Colonic mucosa (tissue), 4 donors: ENCODE measurements at places on chromosomes 2 and 18. TPM values are rescaled to one million over a fixed set of nuclear protein-coding genes. Genes with fewer than 3 reads are reported as not detected.

DNA sequence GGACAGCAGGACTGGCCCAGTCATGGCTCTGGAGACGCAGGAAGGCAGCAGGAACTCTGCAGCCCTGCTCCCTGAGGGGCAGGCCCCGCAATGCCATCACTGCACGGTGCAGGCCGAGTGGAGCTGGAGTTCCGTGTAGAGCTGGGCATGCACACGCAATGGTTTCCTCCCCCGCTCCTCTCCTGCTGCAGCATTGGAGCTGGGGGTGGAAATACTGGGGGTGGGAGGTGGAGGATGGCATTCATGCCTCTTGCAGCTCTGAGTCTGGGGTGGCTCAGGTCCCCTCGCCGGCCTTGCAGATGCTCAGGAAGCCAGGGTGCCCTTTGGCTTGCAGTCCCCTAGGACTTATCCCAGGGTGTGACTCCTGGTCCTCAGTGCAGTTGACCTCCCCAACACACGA lies 78.3 kb upstream of the ASB18 start:
- DNase-seq: no peak

GRCh38 chr2:210287301-210287700 lies 27.7 kb downstream of the MYL1 start:
- no peak for DNase-seq

DNA sequence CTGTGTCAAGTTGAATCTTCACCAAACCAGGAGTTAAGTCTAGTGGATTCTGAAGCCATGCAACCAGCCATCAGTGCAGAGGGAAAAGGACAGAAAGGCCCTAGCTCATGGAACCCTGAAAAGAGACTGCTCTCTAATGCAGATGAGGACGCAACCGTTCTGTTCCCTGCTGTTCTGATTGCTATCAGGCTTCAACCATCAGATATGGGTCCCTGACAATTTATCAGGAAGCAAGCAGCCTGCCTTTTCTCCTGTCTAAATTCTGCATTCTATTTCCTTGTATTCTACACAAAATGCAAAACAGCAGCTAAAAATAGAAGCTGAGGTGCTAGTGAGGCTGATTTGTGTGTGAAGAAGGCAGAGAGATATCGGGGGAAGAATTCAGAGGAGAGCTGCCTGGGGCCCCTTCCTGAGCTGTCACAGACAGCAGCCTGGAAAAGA lies 68.4 kb upstream of the RTN4 start:
- no peak for DNase-seq

DNA sequence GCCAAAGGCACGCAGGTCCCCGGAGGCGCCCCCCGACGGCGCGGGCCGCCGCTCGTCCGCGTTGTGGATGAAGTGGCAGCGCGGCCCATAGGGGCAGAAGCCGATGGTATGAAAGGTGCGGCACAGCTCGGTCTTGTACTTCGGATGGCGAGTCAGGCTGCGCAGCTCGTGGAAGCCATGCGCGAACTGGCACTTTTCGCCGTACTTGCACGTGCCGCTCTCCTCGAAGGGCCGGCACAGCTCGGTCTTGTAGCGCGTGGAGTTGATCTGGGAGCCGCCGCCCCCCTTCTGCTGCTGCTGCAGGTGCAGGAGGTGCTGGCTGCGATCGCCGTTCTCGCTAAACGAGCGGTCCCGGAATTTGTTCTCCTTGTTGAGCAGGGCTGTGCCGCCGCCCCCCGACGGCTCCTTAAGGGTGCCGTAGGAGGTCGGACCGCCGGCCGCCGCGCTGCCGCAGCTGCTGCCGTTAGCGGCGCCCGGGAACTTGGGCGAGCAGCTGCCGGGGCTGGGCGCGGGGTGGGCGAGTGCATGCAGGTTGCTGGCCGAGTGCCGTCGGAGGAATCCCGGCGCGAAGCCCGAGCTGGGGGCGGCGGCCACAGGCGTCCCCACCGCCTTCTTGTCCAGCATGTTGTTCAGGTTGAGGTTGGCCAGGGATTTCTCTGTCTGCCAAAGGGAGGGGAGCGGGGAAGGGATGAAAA lies 1.2 kb downstream of the ZFP36L2 start:
- peak; percentile 51 for DNase-seq

DNA sequence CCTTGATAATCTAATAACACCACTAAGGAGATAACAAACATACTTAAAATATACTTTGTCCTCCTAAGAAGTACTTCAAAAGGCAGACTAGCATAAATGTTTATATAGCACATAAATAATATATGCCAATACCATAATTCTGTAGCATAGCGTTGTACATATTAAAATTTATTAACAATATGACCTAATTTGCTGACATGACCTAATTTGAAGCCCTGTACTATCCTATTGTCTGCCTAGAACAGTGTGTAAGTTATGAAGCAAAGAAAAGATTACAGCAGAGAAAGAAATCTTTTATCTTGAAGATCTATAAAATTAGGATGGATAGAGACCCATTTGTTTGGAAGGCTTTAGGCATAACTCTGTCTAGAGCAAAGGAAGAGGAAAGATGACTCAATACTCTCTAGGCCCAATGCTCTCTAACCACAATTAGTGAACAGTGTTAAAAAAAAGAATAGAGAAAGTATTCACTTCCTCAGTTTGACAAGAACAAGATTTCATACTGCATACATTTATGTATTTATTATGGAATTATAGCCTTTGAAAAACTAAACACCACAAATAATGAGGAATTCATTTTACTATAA lies 231.3 kb downstream of the ZRANB3 start:
- DNase-seq: no peak

- peak; percentile 67 for DNase-seq
These were observed 101.7 kb upstream of the RBBP8 start for GRCh38 chr18:22831441-22831904.

DNA sequence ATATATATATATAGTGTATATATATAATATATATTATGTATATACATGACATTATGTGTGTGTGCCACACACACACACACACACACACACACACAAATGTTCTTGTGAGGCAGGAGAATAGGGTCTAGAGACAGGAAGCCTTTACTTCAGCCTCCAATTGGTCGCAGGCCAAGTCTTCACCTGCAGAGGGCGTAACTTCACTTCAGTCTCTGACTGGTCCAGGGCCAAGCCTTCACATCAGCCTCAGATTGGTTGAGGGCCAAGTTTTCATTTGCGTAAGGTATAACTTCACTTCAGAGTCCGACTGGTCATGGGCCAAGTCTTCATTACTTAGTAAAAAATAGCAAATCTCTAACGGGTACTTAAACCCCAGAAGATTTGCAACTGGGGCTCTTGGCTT lies 13.2 kb upstream of the SS18 start:
- DNase-seq: no peak

DNA sequence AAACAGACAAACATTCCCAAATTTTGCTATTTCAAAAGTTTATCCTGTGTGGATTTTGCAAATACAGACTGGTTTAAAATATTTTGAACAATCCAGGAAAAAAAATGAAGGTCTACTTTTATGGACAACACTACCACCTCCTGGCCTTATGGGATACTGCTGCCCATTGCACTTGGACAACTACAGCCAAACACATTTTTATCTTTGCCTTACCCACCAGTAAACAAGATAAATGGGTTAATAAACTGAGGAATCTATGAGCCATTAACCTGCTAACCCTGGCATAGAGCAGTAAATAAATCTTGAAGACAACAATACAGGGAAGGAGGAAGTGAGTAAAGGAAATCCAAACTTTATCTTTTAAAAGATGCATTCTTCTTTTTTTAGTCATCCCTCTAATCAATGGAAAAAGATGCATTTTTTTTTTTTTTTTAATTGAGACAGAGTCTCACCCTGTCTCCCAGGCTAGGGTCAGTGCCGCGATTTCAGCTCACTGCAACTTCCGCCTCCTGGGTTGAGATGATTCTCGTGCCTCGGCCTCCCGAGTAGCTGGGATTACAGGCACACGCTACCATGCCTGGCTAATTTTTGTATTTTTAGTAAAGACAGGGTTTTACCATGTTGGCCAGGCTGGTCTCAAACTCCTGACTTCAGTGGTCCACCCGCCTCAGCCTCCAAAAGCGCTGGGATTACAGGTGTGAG lies 2.1 kb upstream of the SPIRE1 start:
- DNase-seq: peak; percentile 50

GRCh38 chr2:239582476-239582875 lies 181.7 kb upstream of the HDAC4 start:
- DNase-seq: no peak

GRCh38 chr2:42105330-42106256 lies 57.8 kb downstream of the PKDCC start:
- peak; percentile 59 for DNase-seq

GRCh38 chr2:65527451-65528240 lies 95.2 kb upstream of the SPRED2 start:
- DNase-seq: peak; percentile 30

DNA sequence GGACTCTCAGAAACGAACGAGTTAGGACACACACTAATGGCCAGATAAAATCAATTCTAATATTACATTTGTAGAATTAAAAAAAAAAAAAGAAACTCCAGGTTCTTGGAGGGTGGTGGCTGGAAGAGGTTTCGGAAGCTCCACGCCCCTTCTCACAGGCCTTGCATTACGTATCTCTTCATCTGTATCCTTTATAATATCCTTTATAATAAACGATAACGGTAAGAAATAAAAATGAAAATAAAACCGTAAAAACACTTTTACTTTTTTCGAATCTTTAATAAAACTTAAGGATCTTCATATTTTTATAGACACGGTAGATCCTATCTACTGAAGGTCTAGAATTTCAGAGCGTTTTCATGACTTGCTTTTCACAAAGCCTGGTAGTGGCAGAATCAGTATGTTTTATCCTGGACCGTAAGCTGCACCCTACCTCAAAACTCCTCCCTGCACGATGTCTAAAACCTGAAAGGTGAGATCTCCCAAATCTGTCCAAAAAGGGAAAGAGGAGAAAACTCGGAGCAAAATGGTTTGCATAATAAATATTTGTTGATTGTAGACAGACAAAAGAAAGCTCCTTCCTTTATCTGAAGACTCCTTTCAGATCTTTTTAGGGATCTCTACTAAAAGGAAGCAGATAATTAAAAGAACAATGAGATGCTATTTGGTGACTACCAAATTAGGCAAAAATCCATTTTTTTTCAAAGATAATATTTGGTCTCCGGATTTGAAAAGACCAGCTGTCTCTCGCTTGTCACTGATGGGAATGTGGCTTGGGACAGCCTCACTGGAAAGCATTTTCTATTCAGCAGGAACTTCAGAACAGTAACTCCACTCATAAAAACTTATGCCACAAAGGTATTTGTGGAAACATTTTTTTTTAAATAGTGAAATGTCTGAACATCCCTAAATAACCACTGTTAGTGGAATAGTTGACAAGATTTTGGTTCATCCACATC lies 2.0 kb upstream of the CXCR4 start:
- no peak for DNase-seq

DNA sequence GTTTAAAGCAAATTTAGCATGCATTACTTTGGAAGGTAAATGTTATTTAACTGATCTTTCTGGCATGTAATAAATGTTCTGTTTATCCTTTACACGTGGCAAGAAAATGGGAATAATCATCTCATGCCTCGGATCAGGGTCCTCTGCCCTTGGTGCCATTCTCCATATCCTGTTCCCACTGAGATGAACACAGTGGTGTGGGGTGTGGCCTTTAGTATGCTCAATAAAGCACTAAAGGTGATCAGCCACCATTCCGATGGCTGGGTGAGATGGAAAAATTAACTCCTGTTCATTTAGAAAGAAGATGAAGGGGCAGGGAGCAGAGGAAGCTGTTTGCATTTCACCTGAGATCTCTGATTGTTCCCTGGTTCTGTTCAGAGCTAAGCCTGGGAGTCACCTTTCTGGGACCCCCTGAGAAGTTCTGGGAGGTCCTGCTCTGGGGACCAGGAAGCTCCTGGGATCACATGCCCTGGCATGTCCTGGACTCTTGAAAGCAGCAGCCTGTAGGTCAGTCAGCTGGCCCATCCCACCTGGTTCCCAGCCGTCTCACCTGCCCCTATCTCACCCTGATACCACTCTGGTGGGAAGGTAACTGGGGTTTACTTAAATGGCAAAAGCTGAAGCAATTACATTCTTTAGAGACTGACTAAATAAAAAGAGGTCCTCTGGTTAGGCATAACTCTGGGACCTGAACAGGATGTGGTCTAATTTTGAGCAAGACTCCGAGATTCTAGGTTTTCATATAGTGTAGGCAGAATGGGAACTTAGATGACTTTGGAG lies 288.9 kb upstream of the EPAS1 start:
- DNase-seq: no peak

DNA sequence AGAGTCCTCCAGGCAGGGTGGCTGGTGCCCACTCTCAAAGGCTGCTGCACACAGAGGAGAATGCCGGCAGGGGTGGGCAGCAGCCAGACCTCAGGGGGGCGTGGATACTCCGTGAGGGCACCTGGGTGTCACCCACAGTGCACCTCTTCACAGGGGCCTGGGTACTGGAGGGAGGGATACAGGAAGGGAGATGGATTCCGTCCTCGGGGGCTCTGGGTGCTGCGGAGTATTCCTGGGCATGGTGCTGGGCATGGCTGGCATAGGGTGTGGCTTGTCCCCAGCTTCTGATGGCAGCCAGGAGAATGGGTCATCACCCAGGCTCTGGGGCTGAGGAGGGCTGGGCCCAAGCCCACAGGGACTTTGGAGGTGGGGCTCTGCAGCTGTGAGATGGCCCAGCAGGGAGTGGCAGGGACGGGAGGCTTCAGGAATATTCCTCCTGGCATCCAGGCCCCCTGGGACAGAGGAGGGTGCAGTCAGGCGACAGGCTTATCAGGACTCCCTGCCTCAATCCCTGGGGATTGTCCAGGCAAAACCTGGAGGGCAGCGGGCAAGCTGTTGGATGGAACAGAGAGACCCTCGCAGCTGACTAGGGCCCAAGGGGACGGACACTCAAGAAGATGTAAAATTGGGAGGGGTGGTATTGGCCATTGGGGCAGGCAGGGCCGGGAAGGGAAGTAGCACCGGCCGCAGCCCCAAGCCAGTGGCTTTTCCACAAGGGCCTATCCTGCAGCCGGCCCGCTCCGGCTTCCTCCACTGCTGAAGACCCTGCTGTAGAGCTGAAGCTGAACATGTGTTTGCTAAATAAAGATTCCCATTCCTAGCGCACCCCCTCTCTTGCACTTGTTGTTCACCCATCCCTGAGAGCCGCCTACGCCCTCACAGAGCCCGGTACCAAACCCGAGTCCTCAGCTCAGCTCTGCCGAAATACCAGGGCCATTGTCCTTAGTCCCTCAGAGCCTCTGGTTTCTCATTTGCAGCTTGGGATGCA lies 5.7 kb upstream of the KLHL30 start:
- DNase-seq: no peak

- no peak for DNase-seq
These were observed 245.6 kb upstream of the SALL3 start for GRCh38 chr18:78733762-78734613.

GRCh38 chr18:76486574-76486973 lies 8.5 kb downstream of the ZNF516 start:
- DNase-seq: no peak

The AOX1 gene
- total RNA-seq: 2.9 TPM

The ATP6V1B1 gene
- not detected for total RNA-seq

The REG3G gene
- 1.1 TPM for total RNA-seq
